ENCODE measurements at places on chromosomes 4 and X.

DNA sequence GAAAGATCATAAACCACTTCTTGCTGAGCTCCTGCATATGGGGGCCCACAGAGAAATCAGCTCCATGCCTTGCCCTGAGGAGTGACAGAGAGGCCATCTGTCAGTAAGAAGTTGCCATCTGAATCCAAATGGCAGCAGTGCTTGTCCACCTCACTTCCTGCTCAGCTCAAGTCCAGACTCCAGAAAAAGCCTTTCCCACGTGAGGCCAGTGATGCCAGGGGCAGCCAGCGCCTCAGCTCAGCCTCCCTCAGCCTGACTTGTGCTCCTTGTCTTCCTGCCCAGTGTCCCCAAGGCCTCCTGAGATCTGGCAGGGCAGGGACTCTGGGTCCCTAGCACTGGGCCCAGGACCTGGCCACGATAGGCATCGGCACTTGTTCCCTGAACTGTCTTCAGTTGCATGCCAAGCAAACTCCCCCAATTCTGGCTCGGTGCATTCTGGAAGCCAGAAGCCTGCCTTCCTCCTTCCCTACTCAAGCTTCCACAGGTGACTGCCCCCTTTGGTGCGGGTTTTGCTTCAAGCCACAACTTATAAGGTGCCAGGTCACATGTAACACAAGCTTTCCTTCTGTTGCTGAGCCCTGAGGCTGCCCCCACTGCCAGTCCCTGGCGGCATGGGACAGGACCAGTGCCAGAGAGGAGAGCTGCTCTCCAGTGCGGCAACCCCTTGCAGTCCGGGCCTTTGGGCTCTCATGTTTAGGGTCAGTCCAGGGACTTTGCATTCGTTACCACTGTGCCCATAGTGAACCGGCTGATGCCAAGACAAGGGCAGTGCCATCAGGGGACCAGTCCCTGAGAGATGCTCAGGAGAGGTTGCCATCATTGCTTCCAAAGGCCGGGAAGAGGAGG is 2.2 kb downstream of the ZNF185 start:
- DNase-seq = no peak

- no peak for DNase-seq
Measured at GRCh38 chr4:77201857-77202256, 44.9 kb downstream of the CCNG2 start.

- no peak for DNase-seq
Measured at GRCh38 chr4:147825451-147826287, 93.8 kb downstream of the ARHGAP10 start.

DNA sequence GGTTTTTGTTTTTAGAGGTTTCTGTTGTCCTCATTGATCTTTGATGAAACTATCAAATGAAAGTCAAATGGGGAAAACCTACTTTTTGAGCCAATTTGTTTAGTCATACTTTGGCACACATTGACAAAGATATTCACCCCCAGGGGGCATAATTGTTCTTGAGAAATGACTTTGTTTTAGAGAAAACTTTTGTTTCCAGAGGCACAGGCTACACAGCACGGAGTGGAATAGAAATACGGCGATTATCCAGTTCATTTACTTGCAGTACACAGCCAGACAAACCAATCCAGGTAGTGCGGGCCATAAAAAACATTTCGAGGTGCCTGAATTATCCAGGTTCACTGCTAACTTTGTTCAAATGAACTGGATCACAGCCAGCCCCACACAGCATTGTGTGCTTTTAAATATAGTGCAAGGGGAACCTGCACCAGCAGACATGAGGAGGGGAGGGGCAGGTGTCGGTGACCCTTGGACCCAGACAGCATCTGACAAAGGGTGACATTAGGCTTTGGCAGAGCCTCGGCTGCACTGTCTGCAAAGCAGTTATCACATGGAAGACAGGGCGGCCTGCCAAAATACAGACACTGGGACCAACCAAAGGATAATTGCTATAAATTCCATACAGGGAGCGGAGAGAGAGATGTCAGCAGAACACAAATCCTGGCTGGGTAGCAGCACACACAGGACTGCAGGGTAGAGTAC is 179.6 kb upstream of the NOCT start:
- DNase-seq = peak; percentile 81

GRCh38 chr4:136106753-136107152 is 1425.5 kb downstream of the PCDH18 start:
- no peak for DNase-seq

DNA sequence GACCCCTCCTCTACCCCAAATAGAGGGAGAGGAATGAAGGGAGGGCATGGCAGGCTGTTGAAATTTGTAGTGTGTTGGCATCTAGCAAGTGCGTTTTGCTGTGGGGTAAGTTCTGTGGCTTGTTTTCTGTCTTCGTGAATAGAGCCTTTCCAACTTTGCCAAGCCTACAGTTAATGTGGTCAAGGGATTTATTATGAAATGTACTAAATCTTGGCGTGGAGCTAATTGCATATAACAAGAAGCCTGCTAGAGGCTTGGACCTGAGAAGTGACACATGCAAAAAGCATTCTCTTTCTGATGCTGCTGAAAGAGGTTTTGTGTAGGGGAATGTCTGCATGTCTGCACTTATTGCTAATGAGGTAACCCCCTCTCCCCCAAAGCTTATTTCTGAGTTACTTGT is 132.2 kb downstream of the BMPR1B start:
- DNase-seq = no peak

- peak; percentile 54 for DNase-seq
Measured at GRCh38 chr4:2923668-2924173, 39.5 kb downstream of the NOP14 start.

DNA sequence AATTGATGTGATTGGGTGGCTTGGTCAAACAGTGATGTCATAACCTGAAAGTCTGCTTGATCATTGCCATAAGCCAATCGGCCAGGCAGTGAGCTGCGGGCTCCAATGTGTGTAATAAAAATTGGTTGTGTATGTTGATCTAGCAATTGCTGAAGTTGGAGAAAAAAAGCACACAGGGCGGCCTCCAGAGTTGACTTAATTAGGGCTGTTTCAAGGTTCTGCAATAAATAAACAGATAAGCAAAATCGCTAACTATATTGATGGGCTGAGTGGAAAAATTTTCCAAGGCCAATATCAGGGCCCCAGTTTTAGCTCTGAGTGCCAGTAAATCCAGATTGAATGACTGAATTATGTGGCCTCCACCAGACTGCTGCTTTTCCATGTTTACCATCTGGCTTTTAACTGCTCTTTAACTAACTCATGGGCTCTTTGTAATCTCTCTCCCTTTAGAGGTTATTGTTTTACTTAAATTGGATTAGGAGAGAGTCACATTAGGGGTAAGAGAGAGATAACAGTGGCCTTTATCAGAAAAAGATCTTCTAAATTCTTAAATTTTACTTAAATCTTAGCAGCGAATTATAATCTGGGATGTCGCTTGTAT is 160.6 kb upstream of the WDFY3 start:
- DNase-seq = no peak

GRCh38 chr4:108185252-108185651 is 16.5 kb upstream of the LEF1 start:
- no peak for DNase-seq

DNA sequence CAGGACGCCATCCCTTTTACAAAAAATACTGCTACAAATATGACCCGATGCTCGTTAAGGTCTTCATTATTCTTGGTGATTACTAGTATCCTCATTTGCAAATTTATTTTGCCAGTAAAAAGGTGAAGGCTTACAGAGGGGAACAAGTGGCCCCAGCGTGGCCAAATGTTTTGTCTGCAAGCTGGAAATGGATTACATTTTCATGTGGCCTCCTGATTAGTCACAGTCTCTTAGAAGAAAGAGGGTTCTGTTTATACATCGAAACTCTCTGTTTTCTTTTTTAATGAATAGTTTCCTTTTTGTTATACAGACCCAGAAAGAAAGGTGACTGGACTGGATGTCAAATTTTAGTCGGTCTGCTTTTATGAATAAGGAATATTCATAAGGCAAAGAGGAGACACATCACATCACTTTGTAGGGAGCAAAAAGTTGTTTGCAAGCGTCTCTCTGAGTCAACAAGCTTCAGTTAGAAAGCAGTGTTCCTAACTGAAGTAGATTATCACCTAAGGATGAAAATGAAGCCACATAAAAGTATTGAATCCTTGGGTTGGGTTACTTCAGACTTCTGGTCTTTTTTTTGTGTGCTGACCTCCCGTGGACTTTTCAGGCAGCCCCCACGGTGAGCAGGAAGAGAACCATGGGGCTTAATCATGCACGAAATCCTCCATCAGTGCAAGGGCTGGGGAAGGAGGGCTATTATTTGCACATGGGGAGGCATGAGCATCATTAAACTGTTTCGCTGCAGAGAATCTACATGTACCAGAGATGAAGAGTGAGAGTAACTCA is 125.6 kb downstream of the ARSF start:
- DNase-seq = no peak

DNA sequence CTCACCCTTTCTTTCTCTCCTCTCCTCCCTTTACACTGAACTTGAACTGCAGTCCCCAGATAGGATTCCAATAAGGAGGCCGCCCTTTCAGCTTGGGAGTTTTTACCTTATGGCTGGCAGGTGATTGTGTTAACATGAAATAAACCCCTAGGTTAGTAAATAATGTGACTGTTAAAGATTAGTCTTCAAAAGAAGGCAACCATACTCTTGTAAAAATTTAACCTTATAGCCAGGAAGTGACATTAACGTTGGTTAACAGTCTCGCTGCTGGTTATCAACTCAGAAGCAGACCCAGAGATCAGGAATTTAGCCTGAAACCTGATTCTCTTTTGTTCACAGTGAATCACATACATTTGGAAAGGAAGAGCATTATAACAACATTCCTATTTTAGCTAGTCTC is 15.2 kb downstream of the FHDC1 start:
- no peak for DNase-seq

DNA sequence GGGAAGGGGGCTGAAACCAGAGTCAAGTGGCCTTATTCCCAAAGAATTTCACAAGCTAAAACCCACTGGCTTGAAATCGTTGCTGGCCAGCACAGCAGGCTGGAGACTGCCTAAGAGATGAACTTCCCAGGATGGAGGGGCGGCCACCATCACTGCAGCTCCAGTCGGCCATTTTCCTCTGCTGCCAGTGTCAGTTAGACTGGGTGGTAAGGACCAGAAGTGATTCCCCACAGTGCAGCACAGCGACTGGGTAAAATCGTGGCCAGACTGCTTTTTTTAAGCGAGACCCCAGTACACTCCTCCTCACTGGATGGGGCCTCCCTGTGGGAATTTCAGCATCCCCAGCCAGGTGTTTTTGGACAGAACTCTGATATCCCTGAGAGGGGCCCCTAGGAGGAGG is 428.0 kb downstream of the SPIN4 start:
- DNase-seq = no peak

DNA sequence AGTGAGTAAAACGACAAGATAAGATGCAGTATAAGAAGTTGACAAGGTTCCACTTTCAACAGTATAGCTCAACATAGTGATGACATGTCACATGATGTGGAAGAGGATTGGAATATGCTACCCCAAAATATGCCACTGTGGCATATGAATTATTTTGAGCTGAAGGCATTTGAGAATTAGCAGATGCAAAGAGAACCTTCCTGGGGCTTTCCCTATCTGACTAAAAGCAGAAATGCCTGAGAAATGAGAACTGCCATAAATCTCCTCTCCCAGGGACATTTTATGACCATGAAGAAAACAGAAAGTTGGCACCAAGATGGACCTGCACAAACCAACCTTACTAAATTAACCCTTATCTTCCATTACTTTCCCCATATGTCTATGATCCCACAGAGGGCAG is 24.8 kb downstream of the CDKN2AIP start:
- DNase-seq = no peak

- no peak for DNase-seq
Measured at GRCh38 chr4:142556570-142557238, 289.4 kb downstream of the INPP4B start.
